Fibroblast of the aortic adventitia (primary cell): ENCODE measurements at places on chromosomes 7 and 10. TPM values are rescaled to one million over a fixed set of nuclear protein-coding genes. Genes with fewer than 3 reads are reported as not detected.

DNA sequence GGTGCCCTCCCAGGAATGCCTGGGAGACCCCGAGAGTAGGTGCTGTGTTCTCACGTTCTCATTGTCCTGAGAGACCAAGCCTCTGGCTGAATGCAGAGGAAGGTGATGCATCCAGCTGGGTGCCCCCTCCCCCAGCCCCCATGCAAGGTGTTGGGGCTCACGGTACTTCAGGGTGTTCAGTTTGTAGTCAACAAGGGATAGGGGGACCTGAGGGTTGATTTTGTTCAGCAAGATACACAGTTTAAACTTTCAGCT lies 60.4 kb upstream of the DUSP5 start:
- no peak for DNase-seq

GRCh38 chr7:36408589-36408988 lies 18.9 kb downstream of the ANLN start:
- DNase-seq: no peak

DNA sequence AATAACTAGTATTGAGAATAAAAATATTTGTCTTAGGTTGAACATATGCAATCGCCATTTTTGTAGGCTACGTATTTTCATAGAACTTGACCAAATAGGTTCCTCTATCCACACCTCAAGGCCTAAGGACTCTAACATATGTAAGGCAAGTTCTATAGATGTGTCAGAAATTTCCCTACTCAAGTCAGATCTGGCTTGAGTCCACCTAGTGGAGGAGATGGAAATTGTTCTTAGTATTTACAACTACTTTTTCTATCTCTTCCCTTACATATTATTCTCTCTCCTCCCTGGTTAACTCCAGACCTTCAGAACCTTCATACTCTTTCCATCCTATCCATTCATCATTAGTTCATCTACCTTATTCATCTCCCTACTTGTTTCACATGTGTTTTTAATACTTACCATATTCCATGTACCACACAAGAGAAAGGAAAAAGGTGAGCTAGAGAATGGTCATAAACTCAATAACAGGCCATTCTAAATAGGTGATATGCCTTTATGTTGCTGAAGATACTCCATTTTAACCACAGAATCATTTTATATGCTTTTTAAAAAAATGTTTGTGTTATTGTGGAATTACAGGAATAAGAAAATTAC lies 174.5 kb upstream of the HDAC9 start:
- DNase-seq: peak; percentile 71

- DNase-seq: peak; percentile 86
Measured at GRCh38 chr7:35975851-35976454, 175.1 kb downstream of the SEPTIN7 start.

DNA sequence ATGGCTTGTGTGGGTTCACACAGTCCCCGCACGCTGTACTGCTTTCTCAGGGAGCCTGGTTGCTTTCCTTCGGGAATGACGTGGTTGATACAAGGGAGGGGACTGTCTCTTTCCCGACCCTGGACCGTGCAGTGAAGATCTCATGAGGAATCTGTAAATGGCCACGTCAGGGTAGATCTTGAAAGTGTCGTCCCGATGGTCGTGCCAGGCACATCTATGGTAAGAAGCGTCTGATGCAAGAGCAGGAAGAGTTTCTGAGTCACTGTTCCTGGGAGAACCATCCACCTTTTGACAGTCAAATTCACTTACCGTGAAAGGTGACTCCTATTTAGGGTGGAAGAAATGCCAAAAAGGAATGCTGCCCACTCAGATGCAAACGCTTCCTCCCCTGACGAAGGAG lies 500.4 kb downstream of the PTPRN2 start:
- no peak for DNase-seq

DNA sequence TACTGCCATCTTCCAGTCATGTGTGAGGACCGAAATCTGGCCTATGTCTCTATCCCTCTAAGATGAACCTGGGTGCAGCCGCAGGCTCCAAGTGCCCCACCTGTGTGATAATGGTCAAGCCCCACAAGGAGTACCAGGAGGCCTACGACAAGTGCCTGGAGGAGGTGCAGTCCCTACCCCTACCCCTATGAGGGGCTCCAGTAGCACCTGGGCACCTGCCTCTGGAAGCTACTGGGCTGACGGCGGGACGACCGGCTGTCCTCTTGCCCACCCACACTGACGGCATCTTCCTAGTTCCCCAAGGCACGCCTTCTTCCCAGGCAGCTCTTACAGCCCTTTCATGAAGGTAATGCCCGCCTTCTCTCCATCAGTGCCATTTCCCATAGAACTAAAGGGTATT lies 47.4 kb downstream of the HOXA1 start:
- no peak for DNase-seq

DNA sequence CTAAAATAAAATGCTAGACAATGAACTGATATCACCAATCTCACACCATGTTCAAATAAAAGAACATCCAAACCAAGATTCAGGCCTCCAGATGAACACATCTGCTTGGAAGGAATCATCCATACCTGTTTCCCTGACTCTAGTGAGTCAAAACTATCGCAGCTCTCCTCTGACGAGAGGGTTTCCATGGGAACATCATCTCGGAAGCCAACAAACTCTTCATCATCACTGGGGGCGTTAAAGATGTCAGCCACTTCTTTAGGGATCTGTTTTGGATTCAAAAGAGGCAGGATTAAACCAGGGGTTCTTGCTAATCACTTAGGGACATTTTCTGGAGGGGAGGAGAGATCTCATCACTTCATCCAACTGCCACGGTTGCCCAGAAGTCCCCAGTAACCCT lies 29.1 kb downstream of the CDCA7L start:
- no peak for DNase-seq

DNA sequence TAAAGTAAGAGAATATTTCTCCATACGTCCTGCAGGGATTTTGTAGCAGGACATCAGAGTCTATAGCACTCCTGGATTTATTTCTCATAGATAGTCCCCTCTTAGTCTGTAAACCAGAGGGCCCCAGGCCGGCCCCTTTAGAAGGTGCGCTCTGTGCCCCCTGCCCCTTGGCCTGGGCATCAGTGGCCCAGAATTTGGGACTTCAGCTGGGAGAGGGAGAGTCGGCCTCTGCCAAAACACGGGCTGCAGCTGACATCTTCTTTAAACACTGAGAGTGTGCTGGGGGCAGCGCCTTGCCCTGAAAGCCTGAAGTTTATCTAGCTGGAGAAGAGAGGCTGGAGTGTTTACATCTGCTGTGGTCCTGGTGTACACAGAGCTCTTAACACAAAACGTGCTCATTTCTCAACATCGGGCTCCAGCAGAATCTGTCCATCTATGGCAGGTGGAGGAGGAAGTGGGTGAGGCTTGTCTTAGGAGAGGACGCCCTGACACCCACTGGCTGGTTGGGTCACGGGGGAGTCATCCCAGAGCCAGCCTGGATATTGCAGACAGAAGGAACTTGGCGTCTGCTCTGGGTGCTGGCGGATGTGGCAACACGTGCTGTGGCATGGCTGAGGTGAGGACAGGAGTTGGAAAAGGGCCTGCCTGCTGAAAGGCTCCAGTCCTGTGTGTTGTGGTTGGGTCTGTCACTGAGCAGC lies 5.0 kb upstream of the TACR2 start:
- no peak for DNase-seq

Gene SHTN1
- 4.2 and 9.2 TPM in 2 replicates for total RNA-seq

Gene SCART1
- 1.6 and 13.5 TPM in 2 replicates for total RNA-seq

Gene SFMBT2
- total RNA-seq: 0.25 and 2.0 TPM in 2 replicates

Gene CPA4
- 7.7 and 29.6 TPM in 2 replicates for total RNA-seq
